ENCODE measurements at places on chromosomes 12 and 14.

- no peak for DNase-seq
Measured at GRCh38 chr12:10241727-10242126, 29.1 kb downstream of the GABARAPL1 start.

DNA sequence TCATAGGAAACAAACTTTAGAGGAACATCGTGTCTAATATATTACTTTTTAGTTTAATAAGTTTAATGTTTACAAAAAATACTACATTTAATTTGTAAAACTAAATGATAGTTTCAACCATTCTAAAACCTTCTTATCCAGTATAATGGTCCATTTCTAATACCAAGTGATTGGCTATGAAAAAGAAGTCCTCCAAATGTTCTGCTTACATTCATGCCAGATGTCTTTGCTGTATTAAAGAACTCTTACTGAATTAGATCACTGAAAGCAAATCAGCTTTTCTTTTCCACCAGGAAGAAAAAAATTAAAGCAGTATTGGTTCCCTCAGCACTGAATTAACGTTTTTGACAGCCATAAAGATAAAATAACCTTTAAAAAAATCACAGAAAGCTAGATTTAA, 3.7 kb downstream of the NOVA1 start:
- DNase-seq, result no peak

DNA sequence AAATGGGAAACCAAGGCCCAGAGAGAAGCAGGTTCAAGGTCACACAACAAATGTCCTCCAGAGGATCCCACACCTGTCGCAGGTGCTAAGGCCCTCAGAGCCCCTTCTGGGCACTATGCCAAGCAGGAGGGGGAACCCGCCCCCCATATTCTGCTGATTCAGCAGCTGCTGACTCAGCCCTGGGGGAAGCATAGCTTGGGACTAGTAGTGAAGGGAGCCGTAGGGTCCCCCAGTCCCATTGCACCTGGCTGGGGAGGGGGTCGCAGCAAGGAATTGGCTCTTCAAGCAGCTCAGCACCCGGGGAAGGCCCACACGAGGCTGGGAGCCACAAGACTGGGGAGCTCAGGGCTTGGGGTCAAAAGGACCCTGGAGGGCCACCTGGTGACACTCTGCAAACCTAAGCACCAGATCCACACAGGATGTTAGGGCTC, 1.0 kb downstream of the RASAL1 start:
- no peak for DNase-seq

- DNase-seq, result no peak
Measured at GRCh38 chr12:24821691-24822090, 127.2 kb downstream of the BCAT1 start.

DNA sequence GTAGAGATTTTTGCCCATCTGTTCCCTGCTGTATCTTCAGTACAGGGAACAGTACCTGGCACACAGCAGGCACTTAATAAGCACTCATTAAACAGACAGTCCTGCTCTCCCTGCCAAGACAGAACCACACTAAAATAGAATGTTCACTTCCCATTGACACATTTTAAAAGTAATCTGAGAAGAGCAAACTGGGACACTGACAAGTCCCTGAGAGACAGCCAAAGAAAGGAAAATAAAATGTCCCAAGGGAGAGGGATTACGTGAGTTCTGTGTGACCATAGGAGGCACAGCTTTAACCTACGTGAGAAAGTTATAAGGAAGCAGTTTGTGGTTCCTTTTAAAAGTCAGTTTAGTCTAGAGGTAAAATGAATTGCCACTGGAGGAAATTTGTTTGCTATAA, 43.9 kb upstream of the SYCP3 start:
- no peak for DNase-seq

DNA sequence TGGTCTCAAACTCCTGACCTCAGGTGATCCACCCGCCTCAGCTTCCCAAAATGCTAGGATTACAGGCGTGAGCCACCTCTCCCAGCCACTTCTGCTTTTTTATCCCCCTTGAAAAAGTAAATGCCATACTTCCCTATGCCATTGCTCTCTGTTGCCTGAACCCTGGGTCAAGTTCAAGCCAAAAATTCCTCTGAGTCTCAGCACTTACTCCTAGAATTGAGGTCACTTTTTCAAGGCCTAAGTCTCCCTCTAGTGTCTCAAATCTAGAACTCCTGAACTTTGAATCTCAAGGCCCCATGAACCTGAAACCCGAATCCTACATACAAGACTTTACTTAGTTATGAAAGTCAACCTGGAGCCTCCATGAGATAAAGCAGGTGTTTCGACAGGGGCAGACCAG, 1.4 kb upstream of the APOBEC1 start:
- peak; percentile 40 for DNase-seq

- no peak for DNase-seq
Measured at GRCh38 chr14:100894416-100894815, 9.1 kb downstream of the RTL1 start.

DNA sequence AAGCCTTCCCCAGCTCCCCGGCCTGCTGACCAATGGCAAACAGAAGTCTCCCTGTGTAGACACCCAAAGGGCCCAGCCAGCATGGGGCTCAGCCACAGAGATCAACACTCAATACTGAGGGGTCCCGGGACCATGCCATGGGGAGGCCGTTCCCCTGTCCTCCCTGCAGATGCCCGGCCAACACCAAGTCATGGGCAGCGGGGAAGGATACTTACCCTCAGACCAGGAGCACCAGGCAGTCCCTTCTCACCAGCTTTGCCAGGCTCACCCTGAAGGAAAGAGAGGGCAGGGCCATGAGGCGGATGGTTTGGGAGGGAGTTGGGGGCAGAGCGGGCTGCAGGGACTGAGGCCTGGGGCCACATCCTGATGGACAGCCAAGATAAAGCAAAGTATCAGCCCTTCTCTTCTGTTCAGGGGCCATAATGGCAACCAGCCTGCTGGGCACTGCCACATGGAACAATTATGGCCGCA, 19.9 kb downstream of the COL2A1 start:
- no peak for DNase-seq

GRCh38 chr12:111396726-111397445, 8.8 kb upstream of the SH2B3 start:
- peak; percentile 73 for DNase-seq

DNA sequence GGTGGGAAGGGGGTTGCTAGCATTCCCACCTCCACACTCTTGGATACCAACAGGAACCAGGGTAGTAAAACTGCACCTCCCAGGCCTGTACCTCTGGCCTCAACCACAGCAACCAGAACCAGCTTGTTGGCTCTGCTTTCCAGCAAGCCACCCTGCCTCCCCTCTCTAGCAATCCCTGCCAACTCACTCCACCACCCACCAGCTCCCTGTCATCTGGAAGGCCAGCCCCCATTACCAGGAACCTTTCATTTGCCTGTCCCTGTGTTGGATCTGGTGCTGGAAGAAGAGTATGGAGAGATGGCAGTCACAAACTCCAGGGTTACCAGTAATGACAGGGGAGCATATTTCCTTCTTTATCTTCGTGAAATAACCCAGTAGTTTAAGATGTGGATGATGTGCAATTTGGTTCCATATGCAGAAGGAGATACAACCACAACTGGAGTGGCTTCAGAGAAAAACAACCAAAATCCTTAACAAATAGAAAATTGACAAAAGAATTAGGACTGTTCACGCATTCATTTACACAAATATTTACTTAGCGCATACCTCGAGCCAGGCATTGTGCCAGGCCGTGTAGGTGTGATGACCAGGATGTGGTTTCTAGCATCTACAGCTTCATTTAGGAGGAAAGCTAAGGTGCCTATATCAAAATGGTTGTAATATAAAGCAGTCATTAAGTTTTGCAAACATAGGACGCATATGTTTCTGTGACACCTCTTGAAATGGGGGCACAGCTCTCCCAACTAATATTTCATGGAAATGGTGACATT, 3.4 kb downstream of the B4GALNT3 start:
- no peak for DNase-seq

Measured in SW 1271 (cell line).